ENCODE measurements at places on chromosomes 4 and X.

DNA sequence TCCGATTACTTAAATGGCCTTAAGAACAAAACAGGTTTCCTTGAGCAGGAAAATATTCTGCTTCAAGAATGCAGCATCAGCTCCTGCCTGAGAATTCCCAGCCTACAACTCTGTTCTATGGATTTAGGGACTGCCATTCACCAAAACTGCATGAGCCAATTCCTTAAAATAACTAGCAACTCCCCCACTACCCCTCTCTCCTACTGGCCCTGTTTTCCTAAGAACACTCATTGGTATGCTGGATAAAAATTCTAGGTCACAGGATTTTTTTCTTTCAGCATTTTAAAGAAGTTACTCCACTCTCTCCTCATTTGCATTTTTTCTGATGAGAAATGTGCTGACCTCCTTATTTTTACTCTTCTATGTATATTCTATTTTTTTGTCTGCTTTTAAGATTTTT is 347.1 kb downstream of the IDS start:
- no peaks in the 10 kb centered on the region for H3K4me1 ChIP-seq
- DNase-seq: no peak
- H3K36me3 ChIP-seq: no peaks in the 10 kb centered on the region
- no peaks in the 10 kb centered on the region for H3K27me3 ChIP-seq
- no peak overlapping the region for H3K27ac ChIP-seq
- no peak overlapping the region for H3K4me3 ChIP-seq

- H3K36me3 ChIP-seq: no peaks in the 10 kb centered on the region
- H3K27me3 ChIP-seq: no peaks in the 10 kb centered on the region
- DNase-seq: no peak
Measured at GRCh38 chr4:110869862-110870572, 247.1 kb upstream of the PITX2 start.

GRCh38 chr4:184911310-184911709 is 85.5 kb upstream of the ACSL1 start:
- DNase-seq: no peak
- H3K4me3 ChIP-seq: no peak overlapping the region
- H3K4me1 ChIP-seq: no peaks in the 10 kb centered on the region
- H3K27me3 ChIP-seq: no peaks in the 10 kb centered on the region

DNA sequence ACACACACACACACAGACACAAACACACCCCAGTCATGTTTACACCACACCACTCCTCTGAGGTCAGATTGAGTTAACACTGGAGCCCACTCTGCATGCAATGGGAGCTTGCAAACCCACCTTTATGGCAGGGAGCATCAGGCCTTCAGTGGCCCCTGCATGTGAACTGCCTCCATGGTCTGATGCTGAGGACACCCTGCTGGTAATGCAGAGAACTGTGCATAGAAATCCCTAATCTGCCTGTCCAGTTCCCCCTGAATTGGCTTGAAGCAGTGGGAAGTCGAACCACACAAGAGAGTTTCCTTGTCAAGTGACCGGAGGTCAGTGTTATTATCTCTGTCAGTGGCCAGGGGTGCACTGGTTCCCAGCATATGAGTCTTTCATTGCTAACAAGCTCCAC is 59.8 kb downstream of the ANOS1 start:
- no peaks in the 10 kb centered on the region for H3K4me1 ChIP-seq
- no peaks in the 10 kb centered on the region for H3K36me3 ChIP-seq
- H3K4me3 ChIP-seq: no peak overlapping the region
- H3K27ac ChIP-seq: no peak overlapping the region
- no peak for DNase-seq

GRCh38 chrX:121146059-121146628 is 98.7 kb downstream of the GLUD2 start:
- H3K27ac ChIP-seq: no peak overlapping the region
- no peaks in the 10 kb centered on the region for H3K4me1 ChIP-seq

GRCh38 chrX:413322-414201 is 26.9 kb upstream of the PPP2R3B start:
- H3K36me3 ChIP-seq: peaks cover 5% of the 10 kb centered on the region
- peak overlapping the region; percentile 54 for H3K4me3 ChIP-seq
- H3K4me1 ChIP-seq: peaks cover 3% of the 10 kb centered on the region
- DNase-seq: no peak
- no peak overlapping the region for H3K27ac ChIP-seq

GRCh38 chr4:182233310-182234090 is 9.7 kb upstream of the TENM3 start:
- no peak for DNase-seq
- H3K36me3 ChIP-seq: no peaks in the 10 kb centered on the region
- H3K4me3 ChIP-seq: no peak overlapping the region
- H3K27ac ChIP-seq: no peak overlapping the region

- H3K4me1 ChIP-seq: peaks cover 25% of the 10 kb centered on the region
- no peaks in the 10 kb centered on the region for H3K27me3 ChIP-seq
- H3K27ac ChIP-seq: no peak overlapping the region
- DNase-seq: no peak
- no peaks in the 10 kb centered on the region for H3K36me3 ChIP-seq
Measured at GRCh38 chr4:74692972-74693371, 101.4 kb downstream of the BTC start.

DNA sequence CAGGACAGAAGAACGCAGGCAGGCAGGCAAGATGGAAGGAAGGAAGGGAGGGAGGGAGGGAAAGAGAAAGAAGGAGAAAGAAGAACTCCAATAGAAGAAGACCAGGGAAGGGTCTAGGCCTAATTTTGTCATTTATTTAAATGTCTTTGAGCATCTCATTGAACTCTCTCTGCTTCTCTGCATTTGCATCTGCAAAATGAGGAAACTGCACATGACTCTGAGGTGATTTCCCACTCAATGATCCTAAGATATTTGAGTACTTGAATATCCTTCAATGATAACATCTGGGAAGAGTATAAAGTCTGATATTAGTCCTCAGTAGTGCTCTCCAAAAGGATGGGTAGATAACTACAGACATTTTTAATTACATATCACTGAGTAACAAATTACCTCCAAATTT is 33.1 kb upstream of the RBPJ start:
- H3K27ac ChIP-seq: no peak overlapping the region
- H3K4me1 ChIP-seq: no peaks in the 10 kb centered on the region

- no peak for DNase-seq
- peaks cover 2% of the 10 kb centered on the region for H3K36me3 ChIP-seq
- H3K4me3 ChIP-seq: no peak overlapping the region
- H3K27ac ChIP-seq: no peak overlapping the region
- H3K27me3 ChIP-seq: no peaks in the 10 kb centered on the region
- no peaks in the 10 kb centered on the region for H3K4me1 ChIP-seq
Measured at GRCh38 chr4:189613207-189613606, 327.5 kb upstream of the FRG1 start.

GRCh38 chr4:184214931-184215330 is 2.7 kb downstream of the ENPP6 start:
- H3K4me3 ChIP-seq: no peak overlapping the region
- no peaks in the 10 kb centered on the region for H3K36me3 ChIP-seq
- H3K27me3 ChIP-seq: peaks cover 4% of the 10 kb centered on the region
- H3K27ac ChIP-seq: no peak overlapping the region
